Activated CD8-positive, alpha-beta memory T cell treated with anti-CD3 and anti-CD28 coated beads for 1 hour (primary cell): ENCODE measurements at places on chromosomes 7 and 10.

- no peak for DNase-seq
These were observed 14.2 kb downstream of the UCMA start for GRCh38 chr10:13219685-13220670.

DNA sequence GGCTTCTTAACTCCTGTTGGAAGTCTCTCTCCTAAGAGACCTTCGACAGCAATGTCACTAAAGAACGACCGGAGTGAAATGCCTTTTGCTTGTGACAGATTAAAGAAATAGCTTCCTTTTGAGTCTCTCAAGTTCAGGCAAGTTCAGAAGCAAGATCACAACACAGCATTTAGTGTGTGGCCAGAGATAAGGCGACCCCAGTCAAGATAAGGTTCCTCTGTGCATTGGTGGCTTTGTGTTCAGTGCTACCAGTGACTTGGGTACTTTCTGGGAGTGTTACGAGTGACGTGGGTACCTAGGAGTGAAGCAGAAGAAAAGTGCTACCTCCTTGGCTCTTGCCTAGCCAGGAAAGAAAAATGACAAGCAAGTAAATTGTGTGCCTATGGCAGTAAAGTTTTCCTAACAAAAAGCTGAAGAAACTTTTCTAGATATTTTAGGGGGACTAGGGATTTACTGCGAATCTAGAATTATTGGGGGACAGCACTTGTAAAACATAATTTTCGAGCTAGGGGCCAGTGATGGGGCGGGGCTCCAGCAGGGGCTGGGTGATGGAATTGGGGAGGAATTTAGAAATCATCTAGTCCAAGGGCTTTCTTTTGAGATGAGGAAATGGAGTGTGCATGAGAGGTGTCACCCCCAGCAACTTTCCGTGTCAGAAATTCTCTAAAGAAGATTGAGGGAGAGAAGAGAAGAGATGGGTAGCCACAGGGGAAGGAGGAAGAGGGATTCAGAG is 191.9 kb upstream of the LYZL2 start:
- no peak for DNase-seq

GRCh38 chr7:75617634-75618234 is 121.0 kb downstream of the HIP1 start:
- DNase-seq, result no peak

DNA sequence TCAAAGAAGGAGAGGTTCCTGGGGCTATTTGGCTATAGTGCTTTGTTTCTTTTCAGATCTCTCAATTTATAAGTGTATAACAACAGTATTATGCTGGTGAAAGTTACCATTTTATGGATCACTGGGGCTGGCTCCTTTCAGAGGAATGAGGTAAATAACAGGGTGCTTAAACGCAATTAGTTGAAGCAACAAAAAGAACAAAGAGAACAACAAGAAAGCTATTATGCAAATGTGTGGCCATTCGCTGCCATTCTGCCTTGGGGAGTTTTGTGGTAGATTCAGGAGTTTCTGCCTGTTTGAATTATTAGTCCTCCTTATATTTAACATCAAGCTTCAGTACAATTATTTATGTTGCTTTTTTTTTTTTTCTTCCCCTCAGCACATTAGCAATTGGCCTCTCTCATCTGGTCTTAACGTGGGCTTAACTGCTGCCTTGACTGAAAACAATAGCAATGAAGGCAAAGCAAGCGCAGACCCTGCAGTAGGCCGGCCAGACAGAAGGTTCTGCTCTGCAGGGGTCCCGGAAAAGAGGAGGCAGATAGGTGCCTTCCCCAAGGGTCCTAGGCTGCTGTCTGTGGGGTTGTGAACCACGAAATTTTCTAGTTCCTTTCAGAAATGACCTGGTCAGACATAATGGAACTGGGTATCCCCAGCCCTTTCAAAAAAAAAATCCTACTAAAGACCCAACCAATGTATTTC is 339.9 kb upstream of the PODXL start:
- DNase-seq, result no peak

DNA sequence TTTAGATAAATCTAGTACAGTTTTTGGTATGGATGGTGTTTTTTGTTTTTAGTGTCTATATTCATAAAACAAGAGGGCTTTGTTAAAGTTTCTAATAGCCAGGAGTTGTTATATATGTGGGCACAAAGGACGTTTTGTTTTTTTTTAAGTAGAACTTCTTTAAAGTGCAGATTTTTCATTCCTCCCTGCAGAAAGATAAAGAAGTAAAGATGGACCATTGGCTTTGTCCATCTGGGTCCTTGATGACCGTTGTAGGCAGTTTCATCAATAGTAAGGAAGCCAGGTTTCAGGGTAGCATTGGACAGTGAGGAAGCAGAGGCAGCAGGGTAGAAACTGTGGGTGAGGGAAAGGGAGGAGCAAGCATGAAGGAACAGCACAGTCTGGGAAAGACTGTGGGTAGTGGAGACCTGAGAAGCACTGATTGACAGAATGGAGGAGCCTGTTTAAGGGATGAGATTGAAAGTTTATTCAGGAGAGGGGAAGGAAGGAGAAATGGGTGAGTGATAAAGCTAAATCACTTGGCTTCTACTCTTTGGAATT is 5.3 kb downstream of the CALU start:
- DNase-seq, result no peak

- DNase-seq, result no peak
These were observed 74.2 kb upstream of the INSIG1 start for GRCh38 chr7:155223503-155223902.

DNA sequence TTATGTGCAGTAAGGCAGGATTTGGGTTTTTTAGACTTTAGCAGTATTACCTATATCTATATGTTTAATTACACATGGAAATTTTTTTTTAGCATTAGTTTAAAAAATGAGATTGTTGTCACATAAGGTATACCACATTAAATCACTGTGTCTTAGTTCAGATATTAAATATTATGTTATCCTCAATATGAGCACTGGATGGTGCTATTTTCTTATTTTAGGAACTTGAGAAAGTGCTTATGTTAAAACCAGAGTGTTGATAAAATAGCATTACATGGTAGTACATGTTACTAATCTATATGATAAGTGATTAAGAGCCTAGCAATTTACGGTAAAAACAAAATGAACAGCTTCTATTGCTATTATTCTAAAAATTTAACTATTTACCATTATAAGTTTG is 28.8 kb downstream of the MIOS start:
- DNase-seq, result no peak

DNA sequence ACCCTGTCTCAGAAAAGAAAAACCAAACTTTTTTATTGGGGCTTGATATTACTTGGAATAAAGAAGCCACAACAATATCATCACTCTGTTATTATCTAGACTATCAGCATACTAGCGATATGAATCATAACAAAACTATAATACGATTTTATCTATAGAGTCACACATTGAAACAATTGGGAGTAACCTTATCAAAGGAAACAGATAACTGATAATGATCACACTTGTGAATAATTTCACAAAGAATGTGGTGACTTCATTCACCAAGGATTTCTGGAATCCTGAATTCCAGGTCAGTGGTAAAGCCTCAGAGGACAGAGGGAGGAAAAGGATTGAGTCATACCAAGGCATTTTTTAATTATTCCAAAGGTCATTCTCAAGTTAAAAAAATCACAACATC is 32.1 kb upstream of the NMT2 start:
- no peak for DNase-seq

DNA sequence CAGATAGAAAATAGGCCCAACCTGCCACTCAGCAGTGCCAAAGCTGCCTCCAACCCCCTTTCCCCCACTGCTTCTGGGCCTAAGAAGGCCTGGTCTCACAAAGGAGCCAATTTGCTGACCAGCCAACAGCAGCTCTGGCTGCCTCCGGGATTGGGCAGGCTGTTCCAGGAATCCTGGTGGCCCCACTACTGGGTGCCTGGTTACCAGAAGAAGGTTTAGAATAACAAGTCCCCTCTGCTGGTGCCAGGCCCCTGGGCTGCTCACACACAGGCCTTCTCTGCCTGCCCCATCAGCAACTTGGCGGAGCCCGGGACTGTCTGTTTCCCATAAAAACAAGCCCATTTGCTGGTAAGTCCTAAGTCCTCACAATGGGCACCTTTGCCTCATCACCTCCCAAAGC is 1.2 kb downstream of the PHKG1 start:
- DNase-seq, result no peak

DNA sequence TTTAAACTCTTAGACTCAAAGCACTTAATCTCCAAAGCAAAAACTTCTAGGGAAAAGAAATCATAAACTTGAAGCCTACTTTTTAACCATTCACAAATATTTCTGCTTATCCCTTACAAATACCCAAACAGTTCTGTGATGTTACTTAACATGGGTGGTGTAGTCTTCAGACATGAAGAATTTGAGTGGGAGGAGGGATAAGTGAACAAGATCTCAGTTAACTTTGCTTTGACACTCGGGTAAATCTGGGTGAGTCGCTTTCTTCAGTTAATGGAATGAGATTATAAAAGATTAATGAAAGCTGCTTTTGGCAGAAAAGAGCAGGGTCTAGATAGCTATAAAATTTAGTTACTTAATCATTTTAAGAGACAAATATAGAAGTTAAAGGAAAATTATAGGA is 47.5 kb downstream of the RNF133 start:
- DNase-seq, result no peak

DNA sequence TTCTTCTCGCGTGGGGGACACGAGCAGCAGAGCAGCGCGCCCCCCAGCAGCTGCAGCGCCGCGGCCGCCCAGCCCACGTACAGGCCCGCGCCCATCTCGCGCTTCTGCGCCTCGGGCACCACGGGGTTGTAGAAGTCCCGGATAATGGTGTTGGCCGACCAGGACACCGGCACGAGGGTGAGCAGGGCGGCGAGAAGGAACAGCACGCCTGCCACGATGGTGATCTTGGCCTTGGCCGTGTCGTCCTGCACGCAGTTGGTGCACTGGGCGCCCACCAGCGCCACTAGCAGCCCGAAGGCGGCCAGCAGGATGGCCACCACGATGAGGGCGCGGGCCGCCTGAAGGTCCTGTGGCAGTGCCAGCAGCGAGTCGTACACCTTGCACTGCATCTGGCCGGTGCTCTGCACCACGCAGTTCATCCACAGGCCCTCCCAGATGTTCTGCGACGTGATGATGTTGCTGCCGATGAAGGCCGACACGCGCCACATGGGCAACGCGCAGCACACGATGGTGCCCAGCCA is 529 bp downstream of the CLDN3 start:
- no peak for DNase-seq

- DNase-seq, result no peak
These were observed 121.3 kb downstream of the RAMP3 start for GRCh38 chr7:45278763-45279398.

GRCh38 chr7:45692031-45692430 is 117.9 kb downstream of the ADCY1 start:
- no peak for DNase-seq

- DNase-seq, result no peak
These were observed 717.0 kb upstream of the MBL2 start for GRCh38 chr10:53489335-53490182.

DNA sequence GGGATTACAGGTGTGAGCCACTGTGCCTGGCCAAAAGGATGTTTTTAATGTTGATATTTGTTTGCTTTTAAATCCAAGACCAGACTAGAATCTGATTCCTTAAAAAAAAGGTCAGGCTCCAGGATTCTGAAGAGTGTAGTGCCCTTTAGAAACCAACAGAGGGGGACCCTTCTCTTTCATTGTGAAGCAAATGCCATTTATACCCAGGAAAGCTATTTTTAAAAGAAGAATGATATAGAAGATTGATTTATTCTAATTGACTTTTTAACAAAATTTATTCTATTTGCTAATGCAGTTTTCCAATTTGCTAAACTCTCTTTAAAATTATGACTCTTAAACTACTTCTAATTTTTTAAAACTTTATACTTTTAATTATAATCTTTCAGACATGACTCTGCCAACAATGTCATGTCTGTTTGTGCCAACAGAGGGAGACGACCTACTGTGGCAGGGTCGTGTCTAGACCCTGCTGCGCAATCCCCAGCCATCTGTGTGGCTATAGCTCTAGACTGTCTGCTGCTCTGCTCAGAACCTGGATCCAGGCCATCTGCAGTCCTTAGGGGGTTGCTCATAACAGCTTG is 201.0 kb upstream of the IMMP2L start:
- DNase-seq, result no peak

GRCh38 chr7:31957756-31958155 is 112.5 kb downstream of the PDE1C start:
- no peak for DNase-seq

DNA sequence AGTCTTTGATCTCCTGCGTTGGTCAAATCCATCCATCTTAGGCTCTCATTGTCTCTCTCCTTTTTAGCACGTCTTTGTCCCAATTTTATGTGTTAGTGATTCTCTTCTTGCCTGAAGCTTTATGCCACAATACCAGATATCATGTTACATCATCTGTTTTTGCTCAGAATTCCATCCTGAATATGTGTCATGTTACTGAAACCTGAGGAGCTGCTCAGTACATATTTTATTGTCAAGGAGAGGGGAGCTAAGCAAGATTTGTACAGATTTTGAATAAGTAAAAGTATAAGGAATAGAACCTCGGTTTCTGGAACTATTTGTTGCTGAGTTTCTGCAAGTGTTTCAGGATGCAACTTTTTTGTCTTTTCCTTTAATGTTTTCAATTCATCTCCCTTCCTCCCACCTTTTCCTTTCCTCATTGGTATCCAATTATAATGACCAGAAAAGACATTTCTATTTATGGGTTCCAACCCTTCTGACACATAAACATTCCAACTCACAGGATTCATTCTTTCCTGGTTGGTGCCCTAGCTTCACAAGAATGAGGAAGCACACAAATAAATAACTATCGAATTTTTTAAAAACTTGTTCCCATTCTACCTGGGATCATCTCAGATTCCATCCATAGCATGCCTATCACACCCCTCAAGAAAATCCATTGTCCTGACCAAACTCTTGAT is 291.8 kb downstream of the CRPPA start:
- no peak for DNase-seq

- no peak for DNase-seq
These were observed 219.8 kb downstream of the NEBL start for GRCh38 chr10:20677340-20677739.

DNA sequence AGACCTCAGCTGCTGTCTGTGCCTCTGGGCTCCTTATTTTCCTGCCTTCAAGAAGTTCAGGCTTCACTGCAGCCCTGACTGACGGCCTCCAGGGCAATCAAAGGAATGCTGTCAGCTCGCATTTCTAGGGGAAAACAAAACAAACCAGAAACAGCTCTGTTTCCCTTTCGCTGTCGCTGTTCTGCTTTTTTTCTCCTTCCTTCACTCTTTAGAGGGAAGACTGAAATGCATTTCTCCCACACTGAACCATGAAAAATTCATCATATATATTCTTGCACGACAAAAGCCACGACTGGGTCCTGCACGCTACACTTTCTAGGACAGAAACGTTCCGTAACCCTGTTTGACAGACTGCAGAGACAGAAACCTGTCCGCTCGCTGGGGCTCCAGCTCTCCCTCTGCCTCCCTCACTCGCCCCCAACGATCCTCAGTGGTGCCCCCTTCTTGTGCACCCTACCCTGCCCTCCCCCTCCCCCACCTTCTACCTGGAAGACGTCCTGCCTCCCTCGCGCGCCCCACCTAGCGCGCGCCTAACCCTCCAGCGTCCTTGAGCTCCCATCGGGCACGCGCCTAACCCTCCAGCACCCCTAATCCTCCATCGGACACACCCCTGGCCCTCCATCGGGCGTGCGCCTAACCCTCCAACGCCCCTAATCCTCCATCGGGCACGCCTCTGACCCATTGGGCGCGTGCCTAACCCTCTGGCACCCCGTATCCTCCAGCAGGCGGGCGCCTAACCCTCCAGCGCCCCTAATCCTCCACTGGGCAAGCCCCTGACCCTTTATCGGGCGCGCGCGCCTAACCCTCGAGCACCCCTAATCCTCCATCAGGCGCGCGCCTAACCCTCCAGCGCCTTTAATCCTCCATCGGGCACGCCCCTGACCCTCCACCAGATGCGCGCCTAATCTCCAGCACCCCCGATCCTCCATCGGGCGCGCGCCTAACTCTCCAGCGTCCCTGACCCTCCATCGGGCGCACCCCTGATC is 37.1 kb downstream of the SVOPL start:
- no peak for DNase-seq
